A549 (cell line): ENCODE measurements at places on chromosomes 12 and 14.

DNA sequence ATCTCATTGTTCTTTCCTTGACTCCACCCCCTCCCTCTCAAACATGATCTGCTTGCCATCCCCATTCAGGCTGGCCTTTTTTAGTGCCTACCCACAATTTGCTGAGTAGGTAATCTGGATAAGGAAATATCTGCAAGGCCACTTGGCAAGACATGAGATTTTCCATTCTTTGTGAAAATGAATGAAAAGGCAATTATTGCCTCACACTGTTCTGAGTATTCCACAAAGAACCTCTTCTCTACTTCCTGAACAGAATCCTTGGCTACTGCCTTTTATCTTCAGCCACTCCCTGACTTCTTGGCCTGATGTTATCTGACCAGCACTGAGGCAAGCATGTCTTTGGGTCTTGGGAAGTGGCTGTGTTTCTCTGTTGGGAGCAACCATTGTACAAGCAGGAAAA is 263.2 kb upstream of the ATP2B1 start:
- peak; percentile 74 for DNase-seq

- DNase-seq = no peak
Observed at GRCh38 chr14:81231540-81231939, 10.8 kb upstream of the GTF2A1 start.

- peak; percentile 19 for DNase-seq
Observed at GRCh38 chr12:22529281-22530060, 14.9 kb downstream of the C2CD5 start.

GRCh38 chr12:4172999-4173398 is 100.6 kb upstream of the CCND2 start:
- no peak for DNase-seq

GRCh38 chr14:29453045-29453444 is 474.6 kb downstream of the PRKD1 start:
- DNase-seq = no peak

- no peak for DNase-seq
Observed at GRCh38 chr12:119014368-119014767, 33.0 kb downstream of the SRRM4 start.

DNA sequence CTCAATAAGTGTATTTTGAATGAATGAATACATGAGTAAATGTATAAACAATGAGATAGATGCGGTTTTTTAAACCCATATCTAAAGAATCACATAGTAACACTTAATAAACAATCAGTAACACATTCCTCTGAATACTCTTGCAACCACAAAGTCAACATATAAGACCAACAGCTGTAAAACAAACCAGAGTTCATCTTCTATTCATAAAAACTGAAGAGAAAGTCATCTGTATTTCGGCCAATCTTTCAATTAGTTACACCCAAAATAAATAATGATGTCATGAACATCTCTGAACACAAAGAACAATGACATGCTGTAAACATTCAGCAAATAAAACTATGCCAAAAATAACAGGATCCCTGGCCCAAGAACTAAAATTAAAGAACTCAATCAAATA is 47.2 kb downstream of the ARMH4 start:
- DNase-seq = no peak

GRCh38 chr12:112978163-112979040 is at the start of gene OAS2:
Gene OAS2, plus strand, starts transcription at chr12:112978519. Its CDS starts 90 bp downstream, at chr12:112978609.
- DNase-seq = no peak

GRCh38 chr14:61188978-61189808 is 91.9 kb downstream of the TMEM30B start:
- peak; percentile 74 for DNase-seq

GRCh38 chr12:81212996-81213696 is 135.3 kb downstream of the ACSS3 start:
- DNase-seq = no peak

DNA sequence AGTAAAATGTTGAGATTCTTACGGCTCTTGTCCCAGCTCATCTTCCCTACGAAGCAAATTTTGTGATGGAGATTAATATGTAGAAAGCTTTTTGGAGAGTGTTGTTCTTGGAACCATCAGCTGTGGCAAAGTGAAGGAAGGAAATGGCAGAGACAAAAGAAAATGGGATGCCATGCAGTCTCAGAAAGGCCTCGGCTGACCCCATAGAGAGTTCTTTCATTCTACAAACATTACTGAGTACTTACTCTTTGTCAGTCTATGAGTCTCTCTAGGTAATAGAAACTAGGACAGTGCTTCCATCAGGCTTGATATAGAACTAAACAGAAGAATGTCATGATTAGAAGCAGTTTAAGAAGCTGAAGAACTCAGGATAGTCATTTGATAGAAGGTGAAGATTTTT is 134.1 kb downstream of the PLEKHA5 start:
- DNase-seq = no peak
